Breast epithelium (tissue), 4 donors: ENCODE measurements at places on chromosomes 4 and X. TPM values are rescaled to one million over a fixed set of nuclear protein-coding genes. Genes with fewer than 3 reads are reported as not detected.

Gene EDA2R
- total RNA-seq: 7.0 TPM

Gene LSM6
- total RNA-seq: 28.8 TPM

Gene DGAT2L6
- not detected for total RNA-seq

Gene HPRT1
- total RNA-seq: 15.1 TPM

DNA sequence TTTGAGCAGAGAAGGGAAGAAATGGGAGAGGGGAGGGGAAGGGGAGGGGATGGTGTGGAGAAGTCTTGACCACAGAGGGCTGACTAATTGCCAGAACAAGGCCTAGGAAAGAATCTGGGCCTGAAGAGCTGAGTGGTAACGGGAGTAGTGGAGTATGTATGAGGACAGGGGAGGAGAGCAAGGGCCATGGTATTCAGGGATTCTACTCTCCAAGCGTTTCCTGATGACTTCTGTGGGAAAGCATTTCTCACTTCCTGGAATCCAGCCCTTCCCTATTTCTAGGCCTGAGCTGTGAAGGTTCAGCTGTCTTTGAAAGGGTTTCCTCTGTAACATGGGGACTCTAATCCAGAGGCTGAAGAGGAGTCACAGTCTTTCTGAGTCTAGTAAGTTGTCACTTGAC is 19.7 kb upstream of the SOX3 start:
- no peaks in the 10 kb centered on the region for H3K4me1 ChIP-seq
- no peak for DNase-seq
- H3K4me3 ChIP-seq: no peak overlapping the region

DNA sequence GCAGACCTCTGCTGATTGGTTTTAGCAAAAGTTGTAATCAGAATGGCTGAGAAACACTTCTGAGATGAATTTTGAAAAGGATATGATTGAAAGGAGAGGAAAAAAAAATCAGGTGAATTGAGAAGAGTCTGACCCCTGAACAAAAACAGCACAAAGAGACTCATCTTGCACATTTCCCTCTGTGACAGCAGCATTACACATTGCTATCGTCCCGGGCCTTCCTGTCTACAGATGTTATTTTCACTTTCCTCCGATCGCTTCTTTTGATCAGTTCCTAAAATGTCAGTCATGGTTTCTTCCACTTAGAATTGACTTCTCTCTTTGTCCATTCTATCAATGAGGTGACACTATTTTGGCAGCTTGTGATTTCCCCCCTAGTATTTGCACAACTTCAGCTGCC is 262.6 kb downstream of the GPC3 start:
- H3K4me3 ChIP-seq: no peak overlapping the region
- H3K36me3 ChIP-seq: no peaks in the 10 kb centered on the region
- peaks cover 48% of the 10 kb centered on the region for H3K27me3 ChIP-seq
- DNase-seq: no peak

DNA sequence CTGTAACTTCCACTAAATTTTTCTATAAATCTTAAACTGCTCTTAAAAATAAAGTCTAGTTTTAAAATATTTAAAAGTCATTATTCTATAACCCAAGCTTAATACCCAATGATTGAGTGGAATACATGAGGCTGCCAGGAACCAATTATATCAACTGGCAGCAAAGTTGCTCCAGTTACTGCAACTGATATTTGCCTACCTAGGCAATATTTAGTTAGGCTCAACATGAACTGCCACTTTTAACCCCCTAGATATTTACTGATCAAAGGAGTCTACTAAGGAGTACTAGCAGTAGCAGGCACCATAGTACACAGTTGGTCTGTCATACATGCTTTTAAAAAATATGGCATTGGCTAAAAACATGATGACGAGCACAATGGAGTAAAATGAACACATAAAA is 29.9 kb upstream of the RADX start:
- DNase-seq: no peak
- H3K27me3 ChIP-seq: no peaks in the 10 kb centered on the region
- H3K27ac ChIP-seq: no peak overlapping the region
- no peaks in the 10 kb centered on the region for H3K36me3 ChIP-seq
- no peak overlapping the region for H3K4me3 ChIP-seq

- H3K27me3 ChIP-seq: no peaks in the 10 kb centered on the region
- no peak overlapping the region for H3K4me3 ChIP-seq
- H3K36me3 ChIP-seq: no peaks in the 10 kb centered on the region
- H3K4me1 ChIP-seq: no peaks in the 10 kb centered on the region
- no peak overlapping the region for H3K27ac ChIP-seq
- no peak for DNase-seq
Observed at GRCh38 chr4:174245714-174246113, 37.8 kb downstream of the FBXO8 start.

DNA sequence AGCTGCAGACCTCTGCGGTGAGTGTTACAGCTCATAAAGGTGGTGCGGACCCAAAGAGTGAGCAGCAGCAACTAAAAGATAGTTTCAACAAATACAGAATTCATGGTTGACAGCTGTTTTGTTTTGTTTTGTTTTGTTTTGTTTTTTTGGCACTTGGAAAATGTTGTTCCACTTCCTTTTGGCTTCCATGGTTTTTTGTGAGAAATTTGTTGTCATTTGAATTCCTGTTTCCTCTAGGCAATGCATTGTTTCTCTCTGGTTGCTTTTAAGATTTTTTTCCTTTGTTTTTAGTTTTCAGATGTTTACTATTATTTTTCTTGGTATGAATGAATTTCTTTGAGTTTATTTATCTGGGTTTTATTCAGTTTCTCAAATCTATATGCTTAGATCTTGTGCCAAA is 229.4 kb downstream of the MID1IP1 start:
- H3K4me3 ChIP-seq: no peak overlapping the region
- H3K27me3 ChIP-seq: peaks cover 8% of the 10 kb centered on the region
- no peaks in the 10 kb centered on the region for H3K4me1 ChIP-seq
- H3K36me3 ChIP-seq: no peaks in the 10 kb centered on the region

DNA sequence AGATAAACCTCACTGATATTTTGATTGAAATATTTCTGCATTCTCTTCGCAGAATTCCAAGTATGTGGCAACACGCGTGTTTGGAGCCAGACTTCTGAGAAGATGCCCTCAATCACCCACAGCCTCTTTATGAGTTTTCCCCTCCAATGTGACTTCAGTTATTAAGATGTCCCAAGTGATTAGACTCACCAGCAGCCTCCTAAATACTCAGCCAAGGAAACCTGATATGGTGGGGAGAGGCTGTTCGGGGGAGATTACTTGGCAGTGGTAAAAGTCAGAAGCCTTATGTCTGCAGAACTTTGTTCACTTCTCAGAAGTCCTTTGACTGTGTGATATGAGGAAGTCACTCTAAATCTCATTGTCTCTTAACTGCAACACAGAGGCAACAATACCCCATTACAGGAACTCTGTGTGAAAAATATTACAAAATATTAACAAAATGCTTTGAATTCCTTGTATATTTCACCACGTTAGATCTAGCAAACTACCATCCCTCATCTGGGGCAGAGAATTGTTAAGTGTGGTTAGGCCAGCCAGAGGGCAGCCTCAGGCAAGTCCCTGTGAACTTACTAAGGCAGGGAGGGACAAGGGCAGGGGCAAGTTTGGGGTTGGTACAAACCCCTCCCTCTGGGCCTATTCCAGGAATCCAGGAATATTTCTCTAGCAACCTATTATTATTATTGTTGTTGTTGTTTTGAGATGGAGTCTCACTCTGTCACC is 151.4 kb upstream of the USP9X start:
- H3K4me1 ChIP-seq: no peaks in the 10 kb centered on the region

DNA sequence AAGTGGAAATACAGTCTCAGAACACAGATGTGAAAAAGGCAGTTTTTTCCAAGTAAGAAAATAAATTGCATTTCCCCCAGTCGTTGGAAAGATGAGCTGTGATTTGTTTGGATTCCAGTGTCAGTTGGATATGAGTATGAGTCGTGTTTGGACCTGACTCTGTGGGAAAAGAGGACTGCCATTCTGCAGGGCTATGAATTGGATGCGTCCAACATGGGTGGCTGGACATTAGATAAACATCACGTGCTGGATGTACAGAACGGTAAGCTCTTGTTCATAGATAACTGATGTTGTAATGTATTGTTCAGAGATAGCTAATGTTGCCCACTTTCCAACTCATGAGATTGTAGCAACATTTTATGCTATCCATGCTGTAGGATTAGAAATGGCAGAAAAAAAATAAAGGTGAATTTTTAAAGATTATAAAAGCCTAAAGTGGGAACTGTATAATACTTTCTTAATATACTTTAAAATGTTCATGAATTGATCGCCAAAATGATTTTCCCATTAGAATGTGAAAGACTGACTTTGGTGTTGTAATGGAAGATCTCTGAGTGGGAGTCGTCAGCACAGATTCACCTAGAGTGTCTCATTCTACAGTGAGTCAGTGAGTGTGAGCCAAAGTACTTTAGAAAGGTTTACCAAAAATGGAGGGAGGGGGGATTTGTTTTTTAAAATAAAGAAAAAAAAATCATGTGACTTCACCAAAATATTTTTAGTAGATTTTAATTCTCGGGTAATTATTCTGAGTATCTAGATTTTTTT is 178.7 kb downstream of the DCTD start:
- no peaks in the 10 kb centered on the region for H3K36me3 ChIP-seq
- H3K4me3 ChIP-seq: no peak overlapping the region
- no peak for DNase-seq
- no peaks in the 10 kb centered on the region for H3K4me1 ChIP-seq
- H3K27ac ChIP-seq: no peak overlapping the region
- no peaks in the 10 kb centered on the region for H3K27me3 ChIP-seq

DNA sequence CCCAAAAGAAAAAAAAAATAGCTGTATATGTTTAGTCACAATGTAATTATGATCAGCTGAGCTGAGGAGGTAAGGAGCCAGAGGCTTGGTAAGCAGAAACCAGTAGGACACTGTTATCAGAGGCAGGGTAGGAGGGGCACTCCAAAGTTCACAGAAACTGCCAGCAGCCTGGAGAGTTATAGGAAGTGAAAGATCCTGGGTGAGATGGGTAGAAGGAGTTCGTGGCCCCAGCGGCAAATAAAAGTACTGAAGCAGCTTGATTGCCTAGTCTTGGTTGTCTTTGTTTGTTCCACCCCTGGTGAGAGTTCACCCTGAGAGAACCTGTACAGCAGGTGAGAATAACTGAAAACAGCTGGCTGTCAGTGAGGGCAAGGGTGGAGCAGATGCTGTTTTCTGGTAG is 340.8 kb downstream of the ADGRL3 start:
- H3K27me3 ChIP-seq: no peaks in the 10 kb centered on the region
- H3K36me3 ChIP-seq: no peaks in the 10 kb centered on the region
- H3K27ac ChIP-seq: no peak overlapping the region
- no peak overlapping the region for H3K4me3 ChIP-seq

GRCh38 chr4:176840166-176840565 is 47.4 kb upstream of the VEGFC start:
- no peaks in the 10 kb centered on the region for H3K4me1 ChIP-seq
- DNase-seq: no peak
- no peak overlapping the region for H3K27ac ChIP-seq
- no peak overlapping the region for H3K4me3 ChIP-seq
